ENCODE measurements at places on chromosomes 5 and 9.

- DNase-seq, result no peak
Measured at GRCh38 chr9:130041648-130042405, 1.2 kb downstream of the FNBP1 start.

- DNase-seq, result no peak
Measured at GRCh38 chr5:163532171-163533084, 27.0 kb downstream of the MAT2B start.

DNA sequence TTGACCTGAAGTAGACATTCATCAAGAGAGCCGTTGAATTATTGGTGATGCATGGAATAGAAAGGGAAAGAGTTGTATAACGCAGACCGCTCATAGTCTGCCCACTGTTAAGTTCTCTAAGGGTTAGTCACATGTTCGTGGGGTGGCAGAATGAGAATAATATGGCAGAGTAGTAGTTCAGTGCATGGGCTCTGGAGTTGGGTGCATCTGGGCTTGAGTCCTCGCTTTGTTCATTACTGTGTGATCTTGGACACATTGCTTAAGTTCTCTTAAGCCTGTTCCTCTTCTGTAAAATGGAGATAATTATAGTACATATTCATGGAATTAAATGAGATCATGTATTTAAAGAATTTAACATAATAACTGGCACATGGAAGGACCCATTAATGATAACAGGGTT is 23.6 kb downstream of the TNPO1 start:
- DNase-seq, result no peak

GRCh38 chr9:120876842-120877240 is at the start of gene PHF19:
TSS of gene PHF19 (minus strand) at chr9:120877188. CDS start at chr9:120874741, 2,447 bp downstream.
- no peak for DNase-seq

GRCh38 chr5:89604342-89604741 is 721.4 kb upstream of the MEF2C start:
- DNase-seq, result no peak

DNA sequence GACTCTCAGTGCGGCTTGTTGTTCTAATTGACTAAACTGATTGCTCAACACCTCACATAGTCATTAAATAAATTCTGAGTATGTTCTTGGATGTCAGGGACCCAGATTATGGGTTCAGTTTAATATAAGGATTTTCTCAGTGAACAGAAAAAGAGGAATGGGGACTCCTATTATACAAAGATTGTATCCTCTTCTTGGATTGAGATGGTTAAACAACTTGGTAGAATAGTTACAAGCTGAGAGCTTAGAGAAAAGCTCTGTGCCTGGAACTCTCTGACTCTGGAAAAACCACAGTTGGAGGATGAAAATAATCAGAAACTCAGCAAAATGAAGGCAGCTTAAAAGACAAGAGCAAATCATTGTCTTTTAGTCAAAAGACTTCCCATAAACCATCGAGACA is 30.5 kb downstream of the ANKRA2 start:
- DNase-seq, result no peak

DNA sequence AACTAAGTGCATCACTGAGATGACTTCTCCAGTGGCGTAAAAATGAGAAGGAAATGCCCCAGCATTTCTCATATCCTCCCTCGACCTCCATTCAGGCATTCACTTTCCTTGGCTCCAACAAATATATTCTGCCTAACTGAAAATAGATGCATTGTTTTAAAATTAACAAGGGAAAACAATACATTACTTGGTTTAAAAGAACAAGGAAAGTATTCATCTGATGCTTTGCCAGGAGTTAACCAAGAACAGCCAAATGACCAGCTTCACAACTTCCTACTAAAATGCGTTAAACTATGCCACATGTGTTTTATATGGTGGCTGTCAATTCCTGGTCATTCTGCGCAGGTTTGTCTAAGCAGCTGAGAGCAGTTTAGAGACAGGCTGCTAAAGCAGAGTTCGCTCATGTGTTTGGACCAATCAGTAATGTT is 121.4 kb downstream of the GNAQ start:
- DNase-seq, result no peak

GRCh38 chr9:131629226-131629500 is 83.8 kb downstream of the PRRT1B start:
- DNase-seq, result no peak

DNA sequence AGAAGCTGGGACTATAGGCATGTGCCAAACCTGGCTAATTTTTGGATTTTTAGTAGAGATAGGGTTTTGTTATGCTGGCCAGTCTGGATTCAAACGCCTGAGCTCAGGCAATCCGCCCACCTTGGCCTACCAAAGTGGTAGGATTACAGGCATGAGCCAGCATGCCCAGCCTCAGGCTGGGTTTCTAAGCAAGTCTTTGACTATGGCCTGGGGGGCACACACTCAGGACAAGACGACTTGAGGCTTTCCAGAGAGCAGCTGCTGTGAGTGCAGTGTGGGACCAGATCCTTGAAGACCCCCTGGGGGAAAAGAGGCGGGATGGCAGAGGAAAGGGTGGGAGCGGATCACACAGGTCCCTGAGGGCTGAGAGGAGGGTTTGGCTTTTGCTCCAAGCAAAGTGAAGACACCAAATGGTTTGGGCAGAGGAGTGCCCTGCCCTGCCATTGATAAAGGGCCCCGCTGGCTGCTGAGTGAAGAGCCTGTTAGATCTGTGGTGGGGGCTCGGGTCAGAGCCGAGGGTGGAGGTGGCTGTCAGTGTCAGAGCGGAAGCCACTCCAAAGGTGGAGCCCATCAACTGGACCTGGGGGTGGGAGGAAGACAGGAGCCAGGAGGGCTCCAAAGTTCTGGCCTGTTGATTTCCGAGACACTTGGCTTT is 46.8 kb upstream of the FUBP3 start:
- no peak for DNase-seq

GRCh38 chr5:123367739-123368138 is 55.5 kb downstream of the CEP120 start:
- DNase-seq, result no peak

- DNase-seq, result no peak
Measured at GRCh38 chr5:14415698-14416074, 165.9 kb upstream of the OTULINL start.

GRCh38 chr5:172920447-172920849 is 38.8 kb upstream of the RPL26L1 start:
- no peak for DNase-seq

- no peak for DNase-seq
Measured at GRCh38 chr9:71858812-71859211, 52.2 kb downstream of the ABHD17B start.

DNA sequence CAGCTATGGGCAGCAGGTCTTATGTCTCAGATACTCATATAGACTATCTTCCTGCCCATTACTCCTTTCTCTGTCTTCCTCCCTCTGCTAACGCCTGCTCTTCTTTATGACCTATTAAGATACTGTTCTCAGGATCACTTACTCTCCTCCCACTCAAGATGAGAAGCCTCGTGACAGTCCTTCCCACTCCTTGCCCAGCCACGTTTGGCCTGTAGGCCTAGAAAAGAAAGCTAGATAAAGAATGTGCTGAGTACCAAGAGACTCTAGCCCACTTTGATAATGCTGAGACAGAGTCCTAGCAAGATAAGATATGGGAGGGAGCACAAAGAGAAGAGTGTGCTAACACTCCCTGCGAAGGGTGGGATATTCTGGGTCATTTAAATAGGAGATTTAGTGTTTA is 6.8 kb upstream of the DENND4C start:
- DNase-seq, result no peak

DNA sequence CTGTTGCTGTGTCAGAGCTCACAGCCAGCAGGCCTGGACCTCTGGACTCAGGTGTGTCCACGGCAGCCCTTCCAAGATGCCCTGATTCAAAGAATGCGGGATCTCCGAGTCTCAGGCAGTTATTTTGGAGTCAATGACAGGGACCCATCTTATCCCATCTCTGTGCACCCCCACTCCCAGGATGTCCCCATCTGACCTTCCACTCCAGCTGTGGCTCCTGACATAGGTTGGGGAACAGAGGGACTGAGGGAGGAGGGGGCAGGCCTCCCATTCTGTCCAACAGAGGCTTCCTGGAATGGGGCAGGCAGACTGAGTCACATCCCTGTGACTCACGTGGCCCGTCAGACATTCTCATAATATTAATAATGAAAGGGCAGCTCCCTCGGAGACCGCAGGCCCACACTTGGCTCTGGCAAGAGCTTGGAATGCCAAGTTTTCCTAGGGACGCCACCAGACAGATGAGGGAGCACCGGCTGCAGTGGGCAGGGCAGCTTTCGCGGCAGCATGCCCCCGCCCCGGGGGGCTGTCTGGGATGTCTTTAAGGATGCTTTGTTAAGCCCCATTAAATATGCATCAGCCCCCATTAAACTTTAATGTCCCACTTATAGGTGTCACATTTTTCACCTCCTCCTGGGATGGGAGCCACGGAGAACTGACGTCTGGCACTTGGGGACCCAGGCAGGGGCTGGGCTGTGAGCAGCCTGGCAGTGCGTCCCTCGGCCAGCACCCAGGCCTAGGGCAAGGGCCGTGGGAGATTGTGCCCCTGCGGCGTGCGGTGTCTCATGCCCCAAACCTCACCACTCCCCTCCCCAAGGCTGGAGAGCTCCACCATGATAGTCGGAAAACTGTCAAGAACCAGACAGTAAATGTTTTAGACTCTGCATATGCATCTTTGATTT is 23.6 kb upstream of the FIBCD1 start:
- DNase-seq, result no peak

GRCh38 chr9:14722391-14723035 is at the start of gene CER1:
TSS of gene CER1 (minus strand) at chr9:14722733. CDS start at chr9:14722672, 61 bp downstream.
- DNase-seq, result no peak

DNA sequence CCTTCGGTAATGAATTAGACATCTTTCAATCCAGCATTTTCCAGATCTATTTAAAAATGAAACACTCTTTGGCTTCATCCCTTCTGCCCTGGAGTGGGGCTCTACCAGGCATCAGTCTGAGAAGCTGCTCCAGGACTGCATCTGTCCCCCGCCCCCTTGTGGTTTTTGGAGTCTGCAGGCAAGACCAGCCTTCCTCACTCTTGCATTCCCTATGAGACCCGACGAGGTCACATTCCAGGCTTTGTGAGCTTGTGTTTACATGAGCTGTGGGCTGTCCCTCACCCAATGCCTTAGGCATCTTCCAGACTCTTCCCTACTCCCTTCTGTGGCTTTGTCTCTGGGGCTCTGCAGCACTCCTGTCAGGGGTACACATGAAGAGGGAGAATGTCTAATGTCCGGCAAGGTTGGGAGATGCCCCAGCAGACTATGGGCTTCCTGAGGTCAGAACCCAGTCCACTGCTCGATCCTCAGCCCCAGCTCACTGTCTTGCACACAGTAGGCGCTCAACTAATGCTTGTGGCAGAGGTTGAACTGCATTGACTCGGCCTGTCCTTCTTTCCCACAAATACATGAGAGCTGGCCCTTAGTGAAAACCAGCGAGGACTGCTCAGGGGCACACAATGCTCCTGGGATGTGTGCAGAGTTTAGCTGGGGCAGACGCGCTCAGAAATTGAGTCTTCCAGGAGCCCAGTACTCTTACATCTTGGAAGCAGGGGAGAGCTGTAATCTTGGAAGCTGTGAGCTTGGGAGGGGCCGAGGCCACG is 11.7 kb upstream of the GADD45G start:
- DNase-seq, result no peak

GRCh38 chr5:74166064-74166463 is 474.5 kb downstream of the ENC1 start:
- no peak for DNase-seq

GRCh38 chr9:98087420-98088354 is 31.2 kb downstream of the NANS start:
- no peak for DNase-seq

DNA sequence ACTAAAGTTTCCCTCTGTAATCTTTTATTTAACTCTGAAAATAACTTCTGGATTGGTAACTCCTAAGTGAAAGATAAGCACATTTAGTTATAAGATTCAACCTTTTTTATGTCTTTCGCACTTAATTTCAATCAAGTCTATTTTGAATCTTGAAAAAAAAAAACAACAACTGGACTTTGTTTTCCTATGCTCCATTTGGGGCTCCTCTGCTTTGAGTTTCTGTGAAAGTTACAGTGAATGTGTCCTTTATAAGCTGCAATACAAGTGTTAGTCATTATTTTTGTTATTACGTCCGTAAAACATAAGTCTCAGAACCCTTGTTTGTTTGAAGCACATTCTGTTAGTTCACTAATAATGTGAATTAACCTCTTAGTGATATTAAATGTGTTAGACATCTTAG is 276.8 kb downstream of the ADAMTS6 start:
- no peak for DNase-seq

DNA sequence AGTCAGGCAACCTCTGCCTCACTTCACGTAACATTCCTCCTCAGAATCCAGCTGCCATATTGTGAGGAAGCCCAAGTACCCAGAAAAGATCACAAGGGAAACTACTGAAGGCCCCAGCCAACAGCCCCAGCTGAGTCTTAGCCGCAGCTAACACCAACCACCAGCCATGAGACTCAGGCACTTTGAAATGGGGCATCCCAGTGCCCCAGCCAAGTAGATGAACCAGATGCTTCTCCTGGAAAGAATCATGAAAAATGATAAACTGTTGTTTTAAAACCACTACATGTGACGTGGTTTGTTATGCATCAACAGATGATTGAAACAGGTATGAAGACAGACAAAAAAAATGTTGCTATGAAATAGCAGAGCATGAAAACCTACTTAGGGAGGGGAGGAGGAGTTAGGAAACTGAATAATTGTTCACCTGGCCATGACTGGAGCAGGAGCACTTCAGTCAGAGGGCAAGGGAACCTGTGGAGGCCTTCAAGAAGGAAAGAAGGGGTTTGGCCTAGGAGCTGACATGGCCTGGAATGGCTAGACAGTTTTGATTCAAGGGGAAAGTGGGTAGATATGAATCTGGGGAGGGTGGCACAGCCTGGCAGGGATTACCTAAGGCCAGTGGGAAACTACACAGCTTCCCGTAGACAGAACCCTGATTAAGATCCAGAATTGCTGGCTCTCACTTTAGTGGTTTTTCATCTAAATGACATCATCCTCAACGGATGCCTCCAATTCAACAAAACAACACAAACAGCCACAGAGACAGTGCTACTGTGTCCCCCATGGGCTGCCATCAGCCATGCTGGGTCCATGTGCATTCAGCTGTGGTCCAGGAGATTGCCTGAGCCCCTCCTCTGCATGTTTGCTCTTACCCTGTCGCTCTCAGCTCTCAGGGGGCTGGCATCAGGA is 211.6 kb downstream of the SYK start:
- no peak for DNase-seq

- no peak for DNase-seq
Measured at GRCh38 chr5:149922950-149923349, 21.6 kb downstream of the PDE6A start.

- no peak for DNase-seq
Measured at GRCh38 chr5:117161718-117162335, 587.2 kb upstream of the SEMA6A start.

DNA sequence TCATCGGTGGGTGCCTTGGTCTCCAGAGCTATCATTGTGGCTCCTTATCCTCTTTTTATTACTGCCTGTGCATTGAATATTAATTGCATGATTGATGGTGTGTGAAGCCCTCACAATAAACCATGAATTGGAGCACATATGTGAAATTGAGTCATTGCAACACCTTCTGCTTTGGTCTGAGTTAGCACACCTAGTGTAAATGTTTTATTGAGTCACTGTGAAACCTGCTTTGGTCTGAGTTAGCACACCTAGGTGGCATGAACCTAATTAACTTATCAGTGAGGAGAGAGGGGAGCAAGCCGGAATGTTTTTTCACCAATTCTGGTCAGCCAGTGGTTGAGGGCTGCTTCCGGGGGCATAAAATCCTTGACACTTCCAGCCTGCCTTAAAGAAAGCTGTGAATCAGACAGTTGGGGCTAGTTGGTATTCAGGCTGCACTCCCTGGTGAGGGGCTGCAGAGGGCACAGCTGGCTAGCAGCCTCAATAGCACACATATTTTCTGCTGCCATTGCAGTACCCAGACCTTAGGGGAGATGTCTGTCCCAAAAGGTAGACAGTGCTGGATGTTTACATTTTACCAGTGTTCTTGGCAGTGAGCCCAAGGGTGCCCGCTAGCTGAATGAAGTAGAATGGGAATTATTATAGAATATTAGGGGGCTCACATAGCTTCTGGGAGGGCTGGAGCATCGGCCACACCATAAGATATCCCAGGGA is 76.5 kb upstream of the GOLM1 start:
- DNase-seq, result no peak

Measured in stimulated activated CD4-positive, alpha-beta T cell treated with anti-CD3 and anti-CD28 coated beads, Interleukin-1b, Interleukin-23, amount 100 ng/mL, for 1 hour (primary cell).